ENCODE measurements at places on chromosomes 1 and 21.

- DNase-seq: no peak
Observed at GRCh38 chr1:247456021-247456420, 1.9 kb downstream of the OR2B11 start.

DNA sequence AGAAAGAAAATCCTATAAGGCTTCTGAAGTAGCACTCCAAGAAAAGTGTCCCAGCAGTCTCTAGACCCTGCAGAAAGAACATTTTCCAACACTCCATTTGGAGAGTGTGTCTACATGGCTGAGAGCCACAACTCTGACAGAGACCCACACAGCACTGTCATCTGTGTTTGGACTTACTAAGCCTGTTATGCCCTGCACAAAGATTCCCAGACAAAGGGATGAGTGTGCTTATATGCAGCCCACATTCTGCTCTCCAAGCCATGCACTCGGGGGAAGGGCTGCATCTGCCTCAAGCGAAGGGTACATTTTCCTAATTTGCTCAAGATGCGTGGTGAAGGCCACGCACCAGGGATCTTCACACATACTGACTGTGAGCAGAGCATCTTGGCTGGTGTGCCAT is 24.4 kb upstream of the SLAMF6 start:
- peak; percentile 46 for DNase-seq

GRCh38 chr21:17900281-17900989 is 81.3 kb upstream of the C21orf91 start:
- DNase-seq: peak; percentile 13

DNA sequence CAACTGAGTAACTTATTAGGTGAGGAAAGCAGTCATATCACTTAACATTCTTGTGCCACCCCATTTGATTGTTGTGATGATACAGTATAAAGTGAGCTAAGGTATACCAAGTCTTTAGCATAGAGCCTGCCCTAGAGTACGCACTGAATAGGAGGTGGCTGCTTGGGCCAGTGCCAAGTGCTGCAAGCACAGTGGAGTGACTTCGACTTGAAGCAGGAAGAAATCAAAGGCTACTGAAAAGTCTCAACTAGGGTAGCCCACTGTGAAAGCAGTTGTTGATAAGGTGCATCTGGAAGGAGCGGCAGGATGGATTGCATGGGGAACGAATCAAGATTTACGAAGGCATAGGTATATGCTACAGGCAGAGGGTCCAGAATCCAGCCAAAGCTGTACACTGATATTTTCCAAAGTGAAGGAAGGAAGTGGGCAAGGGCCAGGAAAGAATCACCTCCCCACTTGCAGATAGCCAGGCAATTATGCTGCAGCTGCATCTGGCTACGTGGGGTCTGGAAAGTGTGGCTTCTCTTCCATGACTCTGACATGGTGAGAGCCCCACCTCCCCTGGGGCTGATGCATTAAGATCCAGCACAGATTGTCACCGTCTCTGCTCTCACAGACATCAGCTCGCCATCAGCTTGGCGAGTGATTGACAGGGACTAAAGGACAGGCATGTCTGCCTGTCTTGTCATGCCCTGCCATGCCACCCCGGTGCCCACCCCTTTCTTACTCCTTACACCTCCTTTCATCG is 287.0 kb upstream of the PLXNA2 start:
- no peak for DNase-seq

Measured in NAMALWA (cell line).